ENCODE measurements at places on chromosomes 1 and 21.

- no peak for DNase-seq
Observed at GRCh38 chr21:14988760-14989159, 76.0 kb downstream of the NRIP1 start.

DNA sequence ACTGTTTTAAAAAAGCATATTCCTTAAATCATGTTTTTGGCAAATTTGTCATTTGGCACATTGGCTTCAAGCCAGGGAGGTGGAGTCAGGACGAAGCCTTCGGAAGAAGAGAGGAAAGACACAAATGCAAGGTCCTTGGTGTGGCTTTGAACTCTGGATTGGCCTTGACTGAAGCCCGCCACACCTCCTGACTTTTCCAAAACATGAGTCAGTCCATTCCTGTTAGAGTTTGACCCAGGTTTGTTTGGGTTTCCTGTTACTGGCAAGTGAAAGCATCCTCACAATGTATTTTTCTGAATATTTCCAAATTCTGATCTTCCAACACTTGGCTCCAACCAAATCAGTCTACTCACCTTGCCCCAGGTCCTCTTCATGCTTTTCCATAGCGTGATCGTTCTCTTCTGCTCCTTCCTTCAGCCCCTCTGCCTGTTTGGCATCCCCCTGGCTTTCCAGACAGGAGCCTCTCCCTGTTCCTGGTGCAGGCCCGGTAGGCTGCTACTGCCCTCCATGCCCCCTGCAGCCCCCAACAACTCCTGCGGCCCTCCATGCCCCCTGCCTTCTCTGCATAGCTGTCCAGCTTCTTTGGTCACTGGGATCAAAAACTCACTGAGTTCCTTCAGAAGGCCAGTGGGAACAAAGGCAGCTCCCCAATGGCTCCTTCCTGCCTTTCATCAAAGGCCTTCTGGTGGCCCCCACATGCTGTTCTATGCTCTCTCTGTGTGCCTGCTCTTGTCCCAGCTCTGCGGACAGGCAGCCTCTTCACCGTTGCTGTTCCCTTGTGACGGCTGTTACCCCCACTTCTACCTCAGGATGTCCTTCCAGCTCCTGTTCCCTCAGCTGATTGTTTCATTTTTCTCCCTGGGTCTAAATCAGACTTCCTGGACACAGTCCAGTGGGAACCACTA lies 30.4 kb upstream of the SLC30A1 start:
- no peak for DNase-seq

GRCh38 chr1:192884241-192884640 lies 75.4 kb downstream of the RGS2 start:
- DNase-seq, result no peak

GRCh38 chr1:168739908-168740307 lies 10.9 kb upstream of the DPT start:
- DNase-seq, result no peak

DNA sequence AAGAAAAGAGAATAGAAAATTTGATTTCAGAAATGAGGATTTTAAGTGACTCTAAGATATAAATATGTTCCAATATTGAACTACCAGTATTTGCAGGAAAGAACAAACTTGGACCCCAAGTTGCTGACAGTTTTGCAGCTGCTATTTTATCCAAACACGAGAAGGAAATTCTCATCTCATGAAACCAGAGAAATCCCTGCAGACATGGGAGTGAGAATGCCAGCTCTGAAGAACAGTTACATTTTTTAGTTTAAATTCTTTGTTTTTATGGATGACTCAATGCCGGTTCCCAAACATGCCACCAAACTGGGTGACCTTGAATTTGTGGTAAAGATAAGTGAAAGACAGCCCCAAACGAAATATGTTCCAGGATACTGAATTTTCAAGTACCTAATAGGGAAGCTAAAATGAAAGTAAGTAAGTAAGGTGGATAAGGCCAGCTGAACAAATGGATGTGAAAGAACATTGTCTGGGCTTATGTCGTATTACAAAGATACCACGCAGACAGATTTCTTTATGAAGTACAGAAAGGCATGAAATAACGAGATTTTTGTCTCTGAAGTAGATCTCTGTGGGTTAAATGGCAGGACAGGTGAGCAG lies 19.9 kb downstream of the TLR5 start:
- no peak for DNase-seq

DNA sequence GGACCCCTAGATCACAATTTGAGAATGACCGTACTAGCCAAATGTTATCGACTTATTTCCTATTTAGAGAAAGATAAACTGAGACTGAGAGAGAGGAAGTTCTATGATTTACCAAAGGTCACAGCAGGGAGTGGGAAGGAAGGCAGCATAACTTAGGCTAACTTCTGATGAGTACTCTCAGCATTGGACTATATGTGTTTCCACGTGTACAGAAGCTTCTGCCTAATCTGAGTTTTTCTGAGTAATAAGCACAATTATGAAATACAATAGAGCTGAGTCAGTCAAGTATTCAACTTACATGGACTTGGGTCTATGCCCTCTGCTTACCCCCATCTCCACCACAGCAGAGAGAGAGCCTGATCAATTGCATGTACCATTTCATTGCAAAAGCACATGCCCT lies 88.1 kb upstream of the HIVEP3 start:
- no peak for DNase-seq

DNA sequence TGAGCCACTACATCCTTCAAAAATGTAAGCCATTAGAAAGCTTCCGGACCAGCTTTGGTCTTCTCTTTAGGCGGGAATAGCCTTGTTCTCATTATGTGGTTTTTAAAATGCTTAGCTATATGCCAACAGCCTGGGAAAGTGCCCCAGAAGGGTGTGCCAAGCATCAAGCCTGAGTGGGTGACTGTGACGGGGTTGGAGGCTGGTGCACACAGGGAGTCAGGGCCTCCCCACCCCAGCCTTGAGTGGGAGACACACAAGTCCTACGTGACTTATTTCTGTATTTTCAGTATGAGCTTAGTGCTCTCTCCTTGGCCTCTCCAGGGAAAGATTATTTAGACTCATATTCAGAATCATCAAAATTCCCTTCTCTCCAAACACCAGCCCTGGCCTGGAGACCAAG lies 9.8 kb downstream of the UBASH3A start:
- peak; percentile 82 for DNase-seq

- no peak for DNase-seq
Observed at GRCh38 chr1:248811514-248812490, 13.9 kb downstream of the SH3BP5L start.

GRCh38 chr1:225996946-225997545 lies 2.1 kb downstream of the SDE2 start:
- DNase-seq, result no peak

DNA sequence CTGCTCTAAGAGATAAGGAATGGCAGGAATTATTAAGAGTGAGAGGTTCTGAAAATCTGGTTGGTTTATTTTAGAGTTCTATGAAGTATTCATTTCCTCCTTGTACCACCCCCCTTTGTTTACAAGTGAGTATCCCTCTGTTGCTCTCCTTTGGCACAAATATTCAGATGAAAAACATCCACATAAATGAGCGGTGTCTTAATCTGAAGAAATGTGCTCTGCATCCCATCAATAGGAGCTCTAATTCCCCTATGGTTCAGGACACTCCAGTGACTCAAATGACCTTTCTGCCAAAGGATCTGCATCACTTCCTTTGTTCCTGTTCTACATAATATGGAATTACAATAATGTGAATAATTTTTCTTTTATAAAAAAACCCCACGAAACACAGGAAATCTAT lies 16.6 kb downstream of the DDAH1 start:
- no peak for DNase-seq
